ENCODE measurements at places on chromosomes 3 and 15.

GRCh38 chr3:16056217-16056616, 118.3 kb upstream of the GALNT15 start:
- DNase-seq = no peak

GRCh38 chr3:140290105-140290504, 355.1 kb downstream of the CLSTN2 start:
- no peak for DNase-seq

DNA sequence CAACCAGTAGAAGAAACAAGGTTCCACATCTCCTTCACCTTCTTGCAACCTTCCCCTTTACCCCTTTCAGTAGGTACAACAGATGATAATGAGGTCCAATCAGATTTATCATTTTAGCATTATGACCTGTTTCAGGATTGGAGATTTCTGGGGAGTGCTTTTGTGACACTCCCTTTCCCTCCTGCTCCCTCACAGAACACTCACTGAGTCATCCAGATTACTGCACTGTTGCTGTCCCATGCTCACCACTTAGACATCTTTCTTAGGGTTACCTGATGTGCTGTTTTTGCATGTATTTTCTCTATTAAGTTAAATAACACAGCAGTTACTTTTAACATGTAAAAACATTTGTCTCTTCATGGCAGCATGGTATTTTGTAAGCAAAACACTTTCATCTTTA, 118.5 kb downstream of the MFSD1 start:
- DNase-seq = no peak

- DNase-seq = no peak
These were observed 8.0 kb downstream of the LOXL1 start for GRCh38 chr15:73934281-73934680.

DNA sequence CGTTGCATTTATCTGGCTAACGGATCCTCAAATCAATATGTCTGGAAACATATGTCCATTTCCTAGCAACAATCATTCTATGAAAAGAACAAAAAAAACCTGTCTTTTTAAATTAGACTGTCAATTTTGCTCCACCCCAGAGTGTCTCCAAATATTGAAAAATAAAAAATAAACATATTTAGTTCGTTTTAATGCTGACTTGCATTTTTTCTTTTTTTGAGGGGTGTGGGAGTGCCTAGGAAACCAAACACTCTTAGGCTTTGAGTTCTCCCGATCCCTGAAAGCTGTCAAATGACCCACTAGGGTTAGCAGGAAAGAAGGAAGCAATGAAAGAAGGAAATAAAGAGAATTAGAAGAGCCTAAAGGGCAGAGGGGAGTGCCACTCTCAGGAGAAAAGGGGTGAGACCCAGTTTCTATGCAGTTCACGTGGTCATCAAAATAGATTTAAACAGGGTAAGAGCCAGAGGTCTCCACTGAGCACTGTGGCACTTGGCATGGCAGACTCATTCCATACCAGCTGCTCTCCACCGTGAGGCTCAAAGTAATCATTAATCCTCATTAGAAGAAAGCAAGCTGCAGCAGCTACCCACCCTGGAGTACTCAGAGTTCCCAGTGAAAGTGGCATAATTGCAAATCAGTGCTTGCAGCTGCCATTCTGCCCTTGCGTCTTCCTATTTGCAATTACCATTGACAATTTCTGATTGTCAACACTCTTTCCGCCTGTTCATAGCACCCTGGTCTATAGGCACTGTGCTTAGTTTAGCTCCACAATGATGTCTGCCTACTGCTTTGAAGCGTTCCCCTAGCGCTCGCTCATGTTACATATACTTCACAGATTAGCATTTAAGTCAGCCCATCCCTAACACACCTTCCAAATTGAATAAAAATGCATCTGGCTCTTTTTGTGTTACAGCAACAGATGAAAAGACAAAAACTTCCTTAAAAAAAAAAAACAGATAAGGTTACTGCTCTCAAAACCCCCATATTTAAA, 32.3 kb downstream of the PDZRN3 start:
- DNase-seq = no peak

GRCh38 chr3:86942206-86942605, 48.7 kb downstream of the VGLL3 start:
- no peak for DNase-seq

DNA sequence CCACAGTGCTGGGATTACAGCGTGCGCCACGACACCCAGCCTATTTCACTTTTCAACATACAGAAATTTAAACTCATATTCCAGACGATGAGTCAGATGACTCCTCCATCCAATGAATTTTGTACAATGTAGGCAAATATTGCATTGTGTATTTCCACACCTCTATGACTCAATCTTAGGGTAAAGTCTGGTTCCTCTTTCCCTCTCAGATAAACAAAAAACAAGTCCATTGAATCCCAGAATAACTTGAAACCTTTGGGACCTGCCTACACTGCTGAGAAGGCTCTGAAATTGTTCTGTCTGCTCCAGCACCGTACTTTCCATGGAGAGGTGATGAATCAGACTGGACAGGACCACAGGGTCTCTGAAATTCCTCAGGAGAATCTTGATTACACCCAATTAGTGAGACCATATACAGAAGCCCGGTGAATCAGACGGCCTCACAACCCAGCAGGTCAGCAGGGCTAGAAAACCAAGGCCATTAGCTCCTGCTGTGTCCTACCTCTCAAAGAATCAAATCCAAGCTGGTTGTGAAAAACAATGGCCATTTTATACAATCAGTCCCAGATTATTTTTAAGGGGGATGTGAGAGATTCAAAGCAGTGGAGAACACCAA, 112.6 kb downstream of the ERC2 start:
- DNase-seq = no peak

DNA sequence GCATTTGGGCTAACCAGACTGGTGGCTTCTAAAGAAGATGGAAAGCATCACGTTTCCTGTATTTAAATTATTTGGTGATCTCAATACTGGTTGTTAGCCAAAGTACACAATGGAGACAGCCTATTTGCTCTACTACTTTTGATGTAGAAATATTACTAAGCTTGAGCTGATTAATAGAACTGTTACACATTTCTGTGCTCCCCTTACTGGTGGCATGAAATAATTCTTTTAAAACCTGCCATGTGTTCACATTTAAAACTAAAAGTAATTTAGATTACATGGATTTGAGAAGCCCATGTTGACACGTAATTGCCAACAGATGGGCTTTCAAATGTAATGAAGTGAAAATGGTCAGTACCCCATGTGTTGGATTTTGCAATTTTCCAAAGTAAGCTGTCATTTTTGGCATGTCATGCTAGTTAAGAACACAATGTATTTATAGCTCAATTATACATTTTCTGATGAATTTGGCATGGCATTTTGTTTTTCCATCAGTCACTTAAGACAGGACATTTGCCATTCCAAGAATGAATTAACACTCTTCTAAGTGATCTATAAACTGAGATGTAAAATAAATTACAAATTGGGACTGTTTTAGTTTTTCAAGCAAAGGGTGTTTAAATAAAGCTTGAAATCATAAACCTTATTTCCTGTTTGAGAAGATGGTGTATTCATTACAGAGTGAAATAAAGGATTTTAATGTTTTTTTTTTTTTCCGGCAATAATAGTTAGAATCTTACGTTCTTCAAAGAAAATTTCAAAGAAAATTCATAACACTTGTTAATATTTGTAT, 10.8 kb upstream of the RARRES1 start:
- DNase-seq = peak; percentile 26

GRCh38 chr3:67290438-67290837, 292.3 kb downstream of the KBTBD8 start:
- DNase-seq = no peak

- DNase-seq = no peak
These were observed 20.2 kb upstream of the MITF start for GRCh38 chr3:69718866-69719586.

DNA sequence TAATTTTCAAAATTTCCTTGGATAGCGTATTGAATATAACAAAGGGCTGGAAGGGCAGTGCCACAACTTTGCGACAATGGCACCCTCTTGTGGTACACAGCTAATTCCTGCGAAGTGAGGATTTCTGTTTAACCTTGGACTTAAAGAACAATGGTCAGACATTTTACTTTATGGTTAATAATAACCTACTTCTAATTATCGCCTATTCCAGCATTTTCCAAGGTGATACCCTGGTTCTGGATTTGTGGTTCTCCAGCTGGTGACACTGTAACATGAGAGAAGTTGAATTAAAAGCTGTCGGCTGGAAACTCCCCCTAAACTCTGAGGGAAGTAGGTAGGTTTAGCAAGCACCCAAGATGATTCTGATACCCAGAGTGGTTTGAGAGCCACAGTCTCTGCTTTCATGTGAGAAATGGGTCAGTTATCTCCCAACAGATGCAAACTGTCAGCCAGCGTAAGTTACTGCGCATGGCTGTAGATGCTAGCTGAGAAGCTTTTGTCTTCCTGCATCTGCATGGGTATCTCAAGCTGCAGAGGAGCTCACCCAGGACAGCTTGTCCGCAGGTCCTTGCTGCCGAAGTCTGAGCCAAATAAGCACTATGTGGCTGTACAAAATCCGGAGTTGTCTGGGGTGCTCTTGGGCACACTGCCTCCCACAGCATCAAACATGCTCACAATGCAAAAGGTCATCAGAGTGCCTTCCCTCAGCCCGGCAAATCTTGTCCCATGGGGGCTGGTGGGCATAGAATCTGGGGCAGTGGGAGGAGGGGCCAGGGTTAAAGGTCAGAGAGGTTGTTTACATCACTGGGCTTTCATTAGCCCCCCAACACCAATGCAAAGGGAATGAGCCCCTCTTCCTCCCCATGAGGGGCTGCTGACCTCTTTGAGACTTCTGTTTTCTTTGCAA, 6.6 kb upstream of the CHSY1 start:
- peak; percentile 75 for DNase-seq

GRCh38 chr3:64295594-64295993, 70.3 kb upstream of the PRICKLE2 start:
- DNase-seq = no peak

GRCh38 chr15:82140886-82141285, 95.1 kb upstream of the MEX3B start:
- no peak for DNase-seq

GRCh38 chr3:172036541-172037215, 2.7 kb upstream of the FNDC3B start:
- no peak for DNase-seq

GRCh38 chr3:58421004-58421403, 12.6 kb downstream of the PDHB start:
- no peak for DNase-seq

GRCh38 chr3:194854659-194855390, 169.1 kb downstream of the FAM43A start:
- no peak for DNase-seq

- DNase-seq = no peak
These were observed at the start of gene DRD3 for GRCh38 chr3:114178770-114179368. Gene DRD3, minus strand, starts transcription at chr3:114179052. Its CDS starts 7,060 bp downstream, at chr3:114171992.

DNA sequence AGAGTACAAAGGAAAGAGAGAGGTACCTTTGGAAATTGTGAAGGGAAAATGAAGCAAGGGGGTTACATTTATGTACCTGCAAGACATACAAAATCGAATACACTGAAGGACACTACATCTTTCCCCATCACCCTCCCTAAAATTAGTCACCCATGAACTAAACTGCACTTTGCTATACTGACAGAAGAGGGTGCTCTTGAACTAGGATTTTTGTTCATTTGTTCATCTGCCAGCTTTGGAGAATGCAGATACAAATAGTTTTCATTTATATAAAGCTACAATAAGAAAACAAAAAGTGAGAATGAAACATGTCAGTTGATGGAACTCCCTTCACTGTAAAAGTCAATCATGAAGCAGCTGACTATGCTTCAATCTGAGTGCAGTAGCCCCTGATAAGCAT, 55.7 kb downstream of the PCCB start:
- DNase-seq = peak; percentile 84

DNA sequence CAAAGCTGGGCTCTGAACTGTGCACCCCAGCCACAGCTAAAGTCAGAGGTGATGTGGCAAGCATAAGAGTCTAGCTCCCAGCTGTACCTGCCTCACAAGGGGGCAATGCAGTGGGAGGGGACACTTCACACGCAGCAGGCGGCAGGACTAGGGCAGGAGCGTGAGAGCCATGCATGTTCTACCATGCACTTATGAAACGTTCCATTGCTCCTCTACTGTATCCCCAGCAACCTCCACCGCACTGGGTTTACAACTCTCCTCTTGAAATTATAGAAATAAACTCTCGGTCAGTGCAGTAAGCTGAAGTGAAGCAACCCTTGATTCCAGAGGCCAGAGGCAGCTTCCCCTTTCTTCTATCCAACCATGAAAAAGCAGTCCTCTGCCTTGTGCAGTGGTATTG, 298.6 kb upstream of the STT3B start:
- DNase-seq = no peak

DNA sequence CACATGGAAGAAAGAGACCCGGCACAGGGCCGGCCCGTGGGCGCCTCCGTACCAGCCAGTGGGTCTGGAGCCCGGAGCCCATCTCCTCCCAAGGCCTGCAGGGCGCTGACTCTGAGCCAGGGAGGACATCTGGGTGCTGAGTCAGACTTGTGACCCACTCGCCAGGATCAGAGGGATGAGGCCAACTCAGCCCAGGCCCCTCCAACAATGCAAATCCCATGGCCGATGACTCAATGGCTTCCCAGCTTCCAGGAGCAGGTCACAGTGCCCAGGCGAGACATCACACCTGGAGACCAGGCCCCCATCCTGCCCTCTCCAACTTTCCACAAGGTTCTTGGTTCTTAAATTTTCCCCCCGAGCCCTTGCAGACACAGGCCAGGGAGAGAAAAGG, 95.1 kb downstream of the LRIG1 start:
- no peak for DNase-seq

DNA sequence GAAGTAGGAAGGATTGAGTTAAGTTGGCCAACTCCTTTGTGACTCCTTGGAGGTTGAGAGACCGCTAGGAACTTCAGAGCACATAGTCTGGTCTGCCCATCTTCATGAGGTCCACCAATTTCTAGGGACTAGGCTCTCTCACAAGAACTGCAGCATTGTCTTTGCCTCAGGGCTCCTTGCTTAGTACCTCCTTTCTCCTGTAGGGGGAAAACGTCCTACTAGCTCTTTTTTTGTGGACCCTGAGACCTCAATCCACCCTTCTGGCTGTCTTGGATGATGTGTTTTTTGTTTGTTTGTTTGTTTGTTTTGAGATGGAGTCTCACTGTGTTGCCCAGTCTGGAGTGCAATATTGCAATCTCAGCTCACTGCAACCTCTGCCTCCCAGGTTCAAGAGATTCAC, 21.6 kb downstream of the REC114 start:
- DNase-seq = peak; percentile 46

DNA sequence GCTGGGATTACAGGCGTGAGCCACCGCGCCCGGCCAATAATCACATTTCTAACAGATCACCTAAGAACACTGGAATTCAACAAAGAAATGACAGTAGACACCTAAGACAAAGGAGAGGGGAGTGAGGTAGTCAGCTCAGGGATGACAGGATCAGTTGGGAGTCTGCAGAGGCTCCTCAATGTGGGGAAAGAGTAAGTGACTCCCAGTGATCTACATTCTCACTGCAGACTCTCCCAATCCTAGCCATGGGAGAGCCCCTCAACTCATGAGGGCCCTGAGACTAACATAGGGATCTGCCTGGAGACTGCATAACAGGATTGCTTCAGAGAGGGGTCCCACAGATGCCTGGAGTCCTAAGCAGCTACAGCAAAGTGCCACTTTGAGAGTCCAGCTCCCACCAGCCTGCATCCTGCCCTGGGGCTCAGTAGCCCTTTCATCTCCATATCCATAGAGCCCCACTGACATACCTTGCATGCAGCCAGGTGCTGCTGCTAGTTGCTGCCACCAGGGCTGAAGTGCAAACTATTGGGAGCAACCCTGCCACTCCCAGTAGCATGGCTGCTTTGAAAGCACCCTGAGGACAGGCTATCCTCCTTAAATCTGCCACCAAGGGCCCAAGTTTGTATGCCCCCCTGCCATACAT, 21.8 kb upstream of the PFN2 start:
- DNase-seq = no peak

GRCh38 chr3:156918746-156919145, 92.6 kb downstream of the LEKR1 start:
- DNase-seq = no peak

Data from NAMALWA (cell line).